ENCODE measurements at places on chromosomes 2 and 18. TPM values are rescaled to one million over a fixed set of nuclear protein-coding genes. Genes with fewer than 3 reads are reported as not detected.

- H3K4me3 ChIP-seq, result no peak overlapping the region
- no peaks in the 10 kb centered on the region for H3K36me3 ChIP-seq
- no peak overlapping the region for H3K27ac ChIP-seq
- H3K4me1 ChIP-seq, result no peaks in the 10 kb centered on the region
- no peak for DNase-seq
These were observed 177.2 kb upstream of the RAB6C start for GRCh38 chr2:129802290-129802689.

GRCh38 chr2:1742681-1743395, 1.5 kb downstream of the PXDN start:
- H3K4me3 ChIP-seq, result no peak overlapping the region
- no peaks in the 10 kb centered on the region for H3K36me3 ChIP-seq

- H3K4me3 ChIP-seq, result no peak overlapping the region
- DNase-seq, result no peak
- no peaks in the 10 kb centered on the region for H3K36me3 ChIP-seq
- H3K27me3 ChIP-seq, result no peaks in the 10 kb centered on the region
- no peaks in the 10 kb centered on the region for H3K4me1 ChIP-seq
These were observed 65.8 kb upstream of the RIOK3 start for GRCh38 chr18:23387265-23387664.

DNA sequence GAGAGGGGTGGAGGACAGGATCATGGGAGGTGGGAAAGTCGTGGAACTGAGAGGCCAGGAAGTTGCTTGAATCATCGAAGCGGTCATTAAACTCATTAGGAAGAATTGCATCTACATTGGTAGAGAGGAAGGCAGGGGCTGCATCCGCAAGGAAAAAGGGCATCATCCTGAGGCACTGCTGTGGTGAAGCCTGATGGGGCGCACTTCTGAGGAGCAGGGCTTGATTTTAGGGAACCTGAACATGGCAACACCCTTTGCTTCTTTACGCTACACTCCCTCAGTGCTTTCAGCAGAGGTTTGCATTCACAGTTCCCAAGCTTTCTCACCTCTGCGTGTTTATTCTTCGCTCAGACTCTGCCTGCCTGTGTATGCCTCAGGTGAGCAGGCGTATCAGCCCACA, 352.0 kb upstream of the RAB6C start:
- no peaks in the 10 kb centered on the region for H3K27me3 ChIP-seq
- no peaks in the 10 kb centered on the region for H3K36me3 ChIP-seq
- no peaks in the 10 kb centered on the region for H3K4me1 ChIP-seq
- H3K4me3 ChIP-seq, result no peak overlapping the region
- H3K27ac ChIP-seq, result no peak overlapping the region

DNA sequence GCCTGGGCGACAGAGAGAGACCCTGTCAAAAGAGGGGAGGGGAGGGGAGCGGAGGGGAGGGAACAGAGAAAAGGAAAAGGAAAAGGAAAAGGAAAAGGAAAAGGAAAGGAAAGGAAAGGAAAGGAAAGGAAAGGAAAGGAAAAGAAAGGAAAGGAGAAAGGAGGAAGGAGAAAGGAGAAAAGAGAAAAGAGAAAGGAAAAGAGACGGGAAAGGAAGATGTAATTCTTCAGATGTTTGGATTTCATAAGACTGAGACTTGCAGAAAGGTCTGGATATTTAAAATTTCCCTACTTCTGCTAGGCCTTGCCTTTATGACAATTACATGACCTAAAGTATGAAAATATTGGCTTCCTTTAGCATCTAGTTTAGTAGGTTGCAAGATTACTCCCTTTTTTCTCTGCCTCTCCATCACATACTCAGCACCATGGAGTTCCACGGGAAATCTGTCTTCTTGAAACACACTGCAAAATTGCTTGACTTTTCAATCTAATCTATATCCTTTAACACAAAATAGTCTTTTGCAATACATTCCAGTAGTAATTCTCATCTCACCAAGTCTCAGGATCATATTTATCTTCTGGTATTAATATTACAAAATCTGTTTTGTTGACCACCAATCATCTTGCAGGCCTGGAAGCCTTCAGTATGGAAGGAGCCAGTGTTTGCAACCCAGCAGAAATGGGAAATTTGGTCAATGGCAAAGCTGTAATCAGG, 383.5 kb downstream of the ZEB2 start:
- no peaks in the 10 kb centered on the region for H3K36me3 ChIP-seq
- peaks cover 5% of the 10 kb centered on the region for H3K4me1 ChIP-seq
- H3K27ac ChIP-seq, result no peak overlapping the region
- DNase-seq, result no peak
- H3K4me3 ChIP-seq, result no peak overlapping the region

GRCh38 chr2:167827352-167828097, 419.9 kb downstream of the STK39 start:
- no peak overlapping the region for H3K4me3 ChIP-seq
- DNase-seq, result no peak
- no peaks in the 10 kb centered on the region for H3K36me3 ChIP-seq
- no peaks in the 10 kb centered on the region for H3K27me3 ChIP-seq
- H3K4me1 ChIP-seq, result no peaks in the 10 kb centered on the region

DNA sequence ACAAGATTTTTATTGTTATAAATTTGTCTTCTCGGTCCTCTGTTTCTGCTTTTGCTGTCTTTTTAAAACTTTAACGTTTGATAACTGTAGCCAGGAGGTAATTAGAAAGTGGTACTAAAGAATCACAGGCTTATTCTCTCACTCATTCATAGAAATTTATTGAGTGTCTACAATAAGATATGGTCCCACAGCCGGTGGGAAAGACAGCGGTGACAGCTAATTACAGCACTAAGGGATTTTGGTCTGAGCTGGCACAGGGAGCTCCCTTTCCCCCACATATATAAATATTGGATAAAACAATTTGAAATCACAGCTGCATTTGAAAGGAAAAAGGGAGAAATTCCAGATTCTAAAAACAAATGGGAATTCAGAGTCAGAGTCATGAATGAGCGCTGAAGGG, 93.1 kb upstream of the CAPN13 start:
- H3K4me1 ChIP-seq, result no peaks in the 10 kb centered on the region
- no peak overlapping the region for H3K27ac ChIP-seq
- no peak for DNase-seq
- H3K36me3 ChIP-seq, result no peaks in the 10 kb centered on the region
- no peaks in the 10 kb centered on the region for H3K27me3 ChIP-seq

DNA sequence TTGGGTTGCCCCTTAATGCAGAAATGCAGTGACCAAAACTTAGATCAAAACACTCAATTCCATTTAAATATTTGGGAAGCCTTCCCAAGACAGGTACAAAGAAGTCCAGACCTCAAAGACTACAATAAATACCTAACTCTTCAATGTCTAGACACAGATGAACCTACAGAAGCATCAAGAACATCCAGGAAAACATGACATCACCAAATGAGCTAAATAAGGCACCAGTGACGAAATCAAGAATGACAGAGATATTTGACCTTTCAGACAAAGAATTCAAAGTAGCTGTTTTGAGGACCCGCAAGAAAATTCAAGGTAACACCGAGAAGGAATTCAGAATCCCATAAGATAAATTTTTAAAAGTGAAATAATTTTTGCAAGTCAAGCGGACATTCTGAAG, 140.2 kb downstream of the XIRP2 start:
- H3K36me3 ChIP-seq, result no peaks in the 10 kb centered on the region
- DNase-seq, result no peak
- no peaks in the 10 kb centered on the region for H3K27me3 ChIP-seq
- H3K4me3 ChIP-seq, result no peak overlapping the region
- H3K27ac ChIP-seq, result no peak overlapping the region

DNA sequence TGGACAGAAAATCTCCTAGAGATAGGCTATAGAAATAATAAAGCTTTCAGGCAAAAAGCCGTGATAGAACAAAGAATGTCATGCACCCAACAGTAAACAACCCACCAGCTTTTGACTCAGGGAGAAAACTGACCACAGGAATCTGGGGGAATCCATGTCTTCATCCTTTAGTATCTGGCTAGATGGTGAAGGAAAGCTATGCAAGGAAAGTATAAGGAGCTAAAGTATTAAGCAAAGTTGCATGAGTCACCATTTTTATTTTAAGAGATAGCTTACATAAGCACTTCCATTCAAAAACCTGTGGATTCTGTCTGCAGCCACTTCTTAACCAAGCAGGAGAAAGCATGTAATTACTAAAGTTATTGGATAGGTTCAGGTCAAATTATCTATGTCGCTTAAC, 363.8 kb downstream of the LRP1B start:
- H3K4me1 ChIP-seq, result no peaks in the 10 kb centered on the region
- H3K27me3 ChIP-seq, result no peaks in the 10 kb centered on the region
- H3K27ac ChIP-seq, result no peak overlapping the region
- DNase-seq, result no peak
- H3K36me3 ChIP-seq, result no peaks in the 10 kb centered on the region

DNA sequence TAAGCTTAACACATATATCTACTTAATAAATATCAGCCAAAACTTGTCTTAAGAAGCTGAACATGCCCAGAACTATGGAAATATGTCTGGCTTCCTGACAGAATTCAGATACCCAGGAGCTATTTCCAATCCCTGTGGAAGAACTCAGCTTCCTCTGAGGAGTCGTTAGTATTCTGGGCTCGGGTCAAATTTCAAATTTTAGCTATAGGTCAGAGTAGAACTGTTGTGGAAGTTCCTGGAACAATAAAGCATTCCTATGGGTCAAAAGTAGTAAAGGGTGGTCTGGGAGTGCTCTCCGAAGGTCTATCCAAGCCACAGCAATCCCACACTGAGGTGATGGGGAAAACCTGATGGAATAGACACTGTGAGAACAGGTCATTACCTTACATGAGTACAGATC, 342.7 kb upstream of the CHST9 start:
- no peak overlapping the region for H3K4me3 ChIP-seq
- no peaks in the 10 kb centered on the region for H3K4me1 ChIP-seq
- no peak for DNase-seq
- no peaks in the 10 kb centered on the region for H3K36me3 ChIP-seq
- H3K27me3 ChIP-seq, result no peaks in the 10 kb centered on the region
- no peak overlapping the region for H3K27ac ChIP-seq

GRCh38 chr2:203928849-203929248, 7.7 kb upstream of the ICOS start:
- no peak overlapping the region for H3K27ac ChIP-seq
- H3K27me3 ChIP-seq, result no peaks in the 10 kb centered on the region
- no peaks in the 10 kb centered on the region for H3K36me3 ChIP-seq
- H3K4me1 ChIP-seq, result no peaks in the 10 kb centered on the region

DNA sequence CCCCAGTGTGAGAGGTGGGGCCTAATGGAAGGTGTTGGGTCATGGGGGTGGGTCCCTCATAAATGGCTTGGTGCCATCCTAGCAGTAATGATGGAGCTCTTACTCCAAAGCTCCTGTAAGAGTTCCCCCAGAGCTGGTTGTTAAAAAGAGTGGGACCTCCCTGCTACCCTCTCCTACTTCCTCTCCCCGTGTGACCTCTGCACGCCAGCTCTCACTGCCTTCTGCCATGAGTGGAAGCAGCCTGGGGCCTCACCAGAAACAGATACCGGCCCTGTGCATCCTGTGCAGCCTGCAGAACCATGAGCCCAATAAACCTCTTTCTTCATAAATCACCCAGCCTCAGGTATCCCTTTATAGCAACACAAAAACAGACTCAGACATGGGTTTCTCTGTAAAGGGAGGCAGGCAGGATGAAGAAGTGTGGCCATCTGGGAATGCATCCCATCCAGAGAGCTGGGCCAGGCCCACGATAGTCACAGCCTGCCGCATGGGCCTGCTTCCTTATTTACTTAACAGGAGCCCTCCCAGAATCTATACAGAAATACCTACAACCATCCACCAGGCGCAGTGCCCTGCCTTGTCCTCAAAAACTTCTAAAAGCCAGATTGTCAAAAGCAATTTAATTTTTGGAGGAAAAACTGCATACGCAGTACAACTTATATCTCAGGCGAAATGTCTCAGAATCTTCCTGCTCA, 7.5 kb downstream of the PRLH start:
- H3K27ac ChIP-seq, result no peak overlapping the region
- no peak overlapping the region for H3K4me3 ChIP-seq
- H3K36me3 ChIP-seq, result no peaks in the 10 kb centered on the region

Gene PTH2R
- 0.11 TPM for polyA plus RNA-seq

Gene ANKMY1
- polyA plus RNA-seq, result 8.1 TPM

Gene LOXHD1
- polyA plus RNA-seq, result 0.13 TPM

Gene RIT2
- polyA plus RNA-seq, result not detected

Gene C2orf66
- 1.2 TPM for polyA plus RNA-seq

Gene CAPN14
- polyA plus RNA-seq, result 0.16 TPM

Data from adrenal gland (tissue), 19 donors.